Stimulated activated CD8-positive, alpha-beta memory T cell treated with anti-CD3 and anti-CD28 coated beads, Interleukin-2, amount 100 ng/mL, for 48 hours (primary cell): ENCODE measurements at places on chromosomes 2 and 18.

GRCh38 chr2:221492636-221493035 lies 79.5 kb downstream of the EPHA4 start:
- DNase-seq, result no peak

DNA sequence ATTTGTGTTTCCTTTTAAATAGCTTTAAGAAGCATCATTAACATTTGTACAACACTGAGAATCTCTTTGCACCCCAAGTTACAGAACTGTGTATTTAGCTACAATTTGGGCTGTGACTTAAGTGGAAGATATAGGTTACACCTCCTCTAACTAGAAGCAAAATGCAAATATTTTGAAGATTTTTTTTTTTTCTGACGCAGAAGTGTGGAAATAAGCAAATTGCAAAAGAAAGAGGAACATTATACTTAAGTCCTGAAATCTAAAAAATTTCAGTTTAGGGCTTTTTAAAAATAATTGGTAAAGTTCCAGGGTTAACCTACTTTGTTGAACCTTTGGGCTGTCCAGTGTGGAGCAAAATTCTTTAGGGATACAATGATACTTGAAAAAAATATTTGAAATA lies 41.4 kb upstream of the RBMS1 start:
- DNase-seq, result no peak

GRCh38 chr2:231393149-231394131 lies 2.1 kb upstream of the B3GNT7 start:
- DNase-seq, result peak; percentile 29

DNA sequence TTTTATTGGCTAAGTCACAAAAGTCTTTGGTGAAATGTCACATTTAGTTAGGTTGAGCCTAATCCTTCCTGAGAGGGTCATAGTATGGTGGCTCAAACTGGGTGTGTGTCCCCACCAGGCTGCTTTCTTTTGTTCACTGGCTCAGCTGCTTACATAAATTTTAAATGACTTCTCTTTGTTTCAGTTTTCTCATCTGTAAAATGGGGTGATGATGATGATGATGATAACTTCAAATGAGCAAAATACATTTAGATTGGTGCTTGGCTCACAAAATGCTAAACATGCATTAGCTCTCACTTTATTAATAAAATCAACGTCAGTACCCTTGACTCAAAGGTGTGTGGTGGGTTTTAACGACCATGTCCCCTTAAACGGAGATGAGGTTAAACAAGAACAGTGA lies 7.2 kb upstream of the TAF1B start:
- DNase-seq, result no peak

DNA sequence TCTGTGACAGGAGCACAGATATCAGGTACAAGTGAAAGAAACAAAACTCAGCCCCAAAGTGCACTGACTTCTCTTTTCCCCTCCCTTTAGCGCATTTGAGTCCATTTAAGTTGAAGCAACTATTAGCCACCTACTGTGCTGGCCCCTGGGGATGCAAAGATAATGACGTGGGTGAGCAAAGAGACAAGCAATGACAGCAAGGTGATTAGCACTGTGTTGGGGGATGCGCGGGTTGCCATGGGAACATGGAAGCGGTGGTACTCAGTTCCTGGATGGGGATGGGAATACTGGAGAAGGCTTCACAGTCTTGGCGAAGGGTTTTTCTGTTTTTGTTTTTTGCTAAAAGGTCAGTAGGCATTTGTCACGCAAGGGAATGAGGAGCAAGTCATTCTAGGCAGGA lies 205.8 kb downstream of the LDLRAD4 start:
- no peak for DNase-seq

DNA sequence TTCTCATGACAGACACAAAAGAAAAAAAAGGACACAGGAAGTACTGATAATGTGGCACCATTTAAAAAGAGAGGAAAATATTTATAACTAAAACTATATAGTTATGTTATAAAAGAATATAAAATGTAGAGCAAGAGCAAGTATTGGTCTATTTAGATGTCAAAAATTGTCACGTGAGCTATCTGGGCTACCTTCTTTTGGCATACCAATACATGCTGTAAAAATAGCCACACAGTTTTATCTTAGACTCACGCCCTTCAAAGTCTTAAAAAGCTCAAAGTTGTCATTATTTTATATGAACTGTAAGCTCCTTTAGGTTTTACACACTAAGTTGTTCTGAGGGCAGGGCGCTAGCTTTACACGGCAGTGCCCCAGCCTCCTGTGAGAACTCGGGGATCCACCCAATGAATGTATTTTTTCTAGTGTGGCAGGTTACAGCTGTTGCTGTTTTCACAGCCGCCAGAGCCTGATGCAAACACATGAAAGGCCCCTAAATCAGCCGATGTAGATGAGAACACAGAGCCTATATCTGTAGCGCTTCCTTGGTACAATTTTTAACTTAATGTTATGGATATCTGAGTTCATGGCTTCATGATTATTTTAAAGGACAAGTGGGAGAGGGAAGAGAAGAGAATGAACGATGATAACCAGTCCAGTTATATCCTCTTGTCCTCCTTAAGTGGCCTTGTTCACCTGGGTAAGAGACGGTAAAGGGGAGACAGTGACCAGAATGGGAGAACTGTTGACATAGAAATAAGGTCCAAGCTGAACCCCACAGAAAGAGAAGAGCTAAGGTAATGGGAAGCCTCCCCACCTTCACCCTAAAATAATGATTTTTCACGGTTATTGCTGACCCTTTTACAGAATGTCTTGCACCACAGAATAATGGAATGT lies 130.8 kb downstream of the CACNB4 start:
- no peak for DNase-seq

- DNase-seq, result no peak
These were observed 49.2 kb upstream of the SMAD2 start for GRCh38 chr18:47979611-47980200.

GRCh38 chr2:37471104-37471503 lies 126.7 kb downstream of the QPCT start:
- DNase-seq, result no peak

- DNase-seq, result no peak
These were observed 77.0 kb downstream of the ANTXR1 start for GRCh38 chr2:69089998-69090397.

DNA sequence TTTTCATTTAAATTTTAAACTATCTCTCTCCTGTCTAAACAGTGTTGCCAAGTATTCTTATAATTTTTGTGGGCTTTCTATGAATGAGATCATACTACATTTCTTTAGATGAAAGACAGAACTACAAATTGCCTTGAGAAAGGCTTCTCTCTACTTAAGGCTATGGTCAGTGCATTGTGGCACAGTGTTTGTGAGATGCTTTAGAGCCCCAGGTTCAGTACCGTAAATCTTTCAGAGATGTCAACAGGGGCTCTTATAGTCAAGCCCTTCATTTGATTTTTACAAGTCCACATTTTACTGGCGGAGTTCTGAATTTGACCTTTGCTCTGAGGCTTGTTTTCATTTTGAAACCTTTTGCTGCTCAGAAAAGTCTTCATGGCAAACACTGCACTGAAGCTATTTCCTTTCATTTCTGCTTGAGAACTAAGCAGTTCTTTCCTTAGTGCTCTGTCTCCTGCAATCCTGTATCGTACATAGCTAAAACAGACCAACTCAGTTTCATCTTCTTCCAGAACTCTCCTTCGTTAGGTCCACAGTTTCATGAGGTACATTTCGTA lies 175.2 kb downstream of the NYAP2 start:
- no peak for DNase-seq

- no peak for DNase-seq
These were observed 59.4 kb upstream of the CTLA4 start for GRCh38 chr2:203808046-203808750.
